Left ventricle myocardium inferior (tissue), 1 donor: ENCODE measurements at places on chromosomes 12 and 14. TPM values are rescaled to one million over a fixed set of nuclear protein-coding genes. Genes with fewer than 3 reads are reported as not detected.

GRCh38 chr12:120979220-120979861, 998 bp downstream of the HNF1A start:
- DNase-seq: no peak
- H3K27ac ChIP-seq: no peak overlapping the region
- H3K27me3 ChIP-seq: peaks cover 20% of the 10 kb centered on the region
- H3K4me1 ChIP-seq: no peaks in the 10 kb centered on the region
- H3K4me3 ChIP-seq: no peak overlapping the region
- H3K36me3 ChIP-seq: no peaks in the 10 kb centered on the region

DNA sequence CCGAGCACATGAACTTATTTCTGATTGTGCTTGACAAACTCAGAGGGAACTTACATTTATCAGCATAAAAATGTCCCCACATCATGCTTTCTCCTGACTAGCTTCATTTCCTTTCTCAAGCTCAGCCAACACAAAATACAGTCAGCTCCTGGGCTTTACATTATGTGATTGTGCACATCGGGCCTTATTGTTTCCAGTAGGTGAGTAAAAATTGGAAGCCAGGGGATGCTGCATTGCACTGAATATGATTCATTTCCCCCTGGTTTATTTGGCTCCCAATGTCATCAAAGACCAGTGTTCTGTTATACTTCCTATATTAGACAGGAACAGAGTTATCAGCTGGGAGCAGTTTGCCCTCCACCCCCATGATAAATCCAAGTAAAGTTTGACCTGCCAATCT, 521.8 kb downstream of the RMST start:
- no peaks in the 10 kb centered on the region for H3K4me1 ChIP-seq
- H3K27me3 ChIP-seq: no peaks in the 10 kb centered on the region
- no peak overlapping the region for H3K27ac ChIP-seq
- no peak for DNase-seq

- no peaks in the 10 kb centered on the region for H3K4me1 ChIP-seq
- H3K27me3 ChIP-seq: no peaks in the 10 kb centered on the region
- H3K4me3 ChIP-seq: no peak overlapping the region
- H3K27ac ChIP-seq: no peak overlapping the region
- no peaks in the 10 kb centered on the region for H3K36me3 ChIP-seq
- no peak for DNase-seq
Measured at GRCh38 chr14:84749191-84749955, 780.6 kb upstream of the FLRT2 start.

DNA sequence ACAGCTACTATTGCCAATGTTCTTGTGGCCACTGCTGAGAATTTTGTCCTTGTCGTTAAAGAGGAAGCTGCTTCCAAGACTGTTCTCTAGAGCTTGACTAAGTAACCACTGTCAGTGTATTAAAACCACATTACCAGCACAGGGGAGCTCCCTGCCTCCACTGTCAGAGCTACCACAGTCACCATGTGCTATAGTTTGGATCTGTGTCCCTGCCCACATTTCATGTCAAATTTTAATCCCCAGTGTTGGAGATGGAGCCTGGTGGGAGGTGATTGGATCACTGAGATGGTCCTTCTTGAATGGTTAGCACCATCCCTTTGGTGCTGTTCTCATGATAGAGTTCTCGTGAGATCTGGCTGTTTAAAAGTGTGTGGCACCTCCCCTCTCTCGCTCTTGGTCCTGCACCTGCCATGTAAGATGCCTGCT, 23.2 kb upstream of the RAP1B start:
- H3K27ac ChIP-seq: no peak overlapping the region
- no peaks in the 10 kb centered on the region for H3K4me1 ChIP-seq
- no peak for DNase-seq

Gene TAS2R7
- total RNA-seq: not detected
